AML-193 (cell line): ENCODE measurements at places on chromosomes 1 and 21.

DNA sequence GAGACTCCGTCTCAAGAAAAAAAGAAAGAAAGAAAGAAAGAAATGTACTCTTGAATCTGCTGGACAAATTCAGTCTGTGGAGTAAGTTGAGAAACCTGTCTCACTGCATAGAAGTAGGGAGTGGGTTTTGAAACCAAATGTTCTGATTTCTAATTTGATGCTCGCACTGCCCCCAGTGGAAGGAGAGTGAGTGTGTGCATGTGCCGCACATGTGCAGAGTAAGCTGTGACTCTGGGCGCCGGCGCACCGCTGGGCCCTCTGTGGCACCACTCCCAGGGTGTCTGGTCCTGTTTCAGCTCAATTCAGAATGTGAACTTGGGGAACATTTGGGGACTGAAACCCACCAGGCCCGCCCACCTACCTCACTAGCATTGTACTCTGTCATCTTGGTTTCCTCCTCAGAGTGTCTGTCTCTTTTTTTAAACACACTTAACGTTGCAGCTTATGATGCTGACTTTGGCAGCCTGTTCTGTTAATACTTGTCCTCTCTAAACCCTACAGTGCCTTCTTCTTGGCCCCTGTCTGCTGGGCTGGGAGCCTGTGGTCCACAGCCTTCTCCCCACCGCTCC is 104.6 kb downstream of the CACNA1E start:
- no peak for DNase-seq

GRCh38 chr1:54927472-54928240 is 40.7 kb upstream of the DHCR24 start:
- no peak for DNase-seq

- DNase-seq: peak; percentile 10
Measured at GRCh38 chr21:38495242-38495641, 3.0 kb downstream of the ERG start.

- no peak for DNase-seq
Measured at GRCh38 chr1:183871142-183871541, 66.2 kb downstream of the RGL1 start.

- no peak for DNase-seq
Measured at GRCh38 chr1:232483826-232484225, 146.1 kb downstream of the SIPA1L2 start.

GRCh38 chr1:241387216-241387615 is 30.2 kb upstream of the RGS7 start:
- DNase-seq: no peak

- peak; percentile 50 for DNase-seq
Measured at GRCh38 chr21:42061195-42061985, 9.7 kb upstream of the UMODL1 start.

- DNase-seq: no peak
Measured at GRCh38 chr1:35707601-35708440, 10.9 kb downstream of the C1orf216 start.
